GM18507 (cell line): ENCODE measurements at places on chromosomes 12 and 14.

- no peak for DNase-seq
These were observed 9.9 kb downstream of the FOXA1 start for GRCh38 chr14:37585101-37585511.

DNA sequence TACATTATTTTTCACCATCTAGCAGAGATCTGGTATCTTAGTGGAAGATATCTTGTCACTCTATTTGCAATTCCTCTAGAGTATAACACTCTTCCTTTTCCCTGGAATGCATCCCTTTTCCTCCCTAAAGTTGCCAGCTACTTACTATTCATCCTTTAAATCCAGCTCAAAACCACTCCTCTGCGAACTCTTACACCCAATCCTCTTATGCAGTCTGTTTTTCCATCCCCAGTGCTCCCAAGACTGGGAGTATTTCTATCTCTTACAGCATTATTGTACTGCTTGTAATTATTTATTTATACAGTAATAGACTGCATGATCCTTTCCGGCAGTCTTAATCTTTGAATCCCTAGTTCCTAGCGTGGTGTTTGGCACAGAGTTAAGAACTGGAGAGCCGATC, 2.9 kb upstream of the SRGAP1 start:
- DNase-seq: no peak

- DNase-seq: peak; percentile 15
These were observed 376.8 kb downstream of the DPF3 start for GRCh38 chr14:72516936-72517700.

DNA sequence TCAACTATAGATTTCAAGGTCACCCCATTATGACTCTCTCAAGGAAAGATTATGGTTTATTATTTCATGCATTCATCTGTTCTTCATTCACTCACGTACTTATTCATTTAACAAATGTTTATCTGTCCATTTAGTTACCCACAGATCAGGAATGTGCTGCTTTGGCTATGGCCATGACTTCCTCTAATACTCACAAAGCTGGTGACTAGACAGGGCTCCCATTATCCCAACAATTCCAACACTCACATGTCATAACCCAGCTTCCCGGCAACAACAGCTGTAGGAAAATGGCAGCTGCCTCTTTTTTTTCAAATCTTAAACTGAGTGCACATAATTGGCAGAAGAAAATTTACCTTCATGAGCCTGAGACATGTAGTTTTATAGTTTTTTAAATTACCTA, 190.8 kb upstream of the CCDC196 start:
- DNase-seq: no peak

- no peak for DNase-seq
These were observed 1014.1 kb downstream of the TMTC2 start for GRCh38 chr12:83700838-83701237.
